ENCODE measurements at places on chromosomes 4 and X.

GRCh38 chrX:142804085-142804484 is 221.6 kb upstream of the SPANXN4 start:
- DNase-seq: no peak

- DNase-seq: peak; percentile 54
Observed at GRCh38 chr4:182916483-182917181, 554 bp downstream of the DCTD start.

- peak; percentile 6 for DNase-seq
Observed at GRCh38 chr4:6331018-6331417, 61.4 kb downstream of the WFS1 start.

- no peak for DNase-seq
Observed at GRCh38 chr4:3250956-3251690, 2.2 kb downstream of the MSANTD1 start.

- DNase-seq: no peak
Observed at GRCh38 chrX:13721819-13722519, 12.5 kb downstream of the TRAPPC2 start.

DNA sequence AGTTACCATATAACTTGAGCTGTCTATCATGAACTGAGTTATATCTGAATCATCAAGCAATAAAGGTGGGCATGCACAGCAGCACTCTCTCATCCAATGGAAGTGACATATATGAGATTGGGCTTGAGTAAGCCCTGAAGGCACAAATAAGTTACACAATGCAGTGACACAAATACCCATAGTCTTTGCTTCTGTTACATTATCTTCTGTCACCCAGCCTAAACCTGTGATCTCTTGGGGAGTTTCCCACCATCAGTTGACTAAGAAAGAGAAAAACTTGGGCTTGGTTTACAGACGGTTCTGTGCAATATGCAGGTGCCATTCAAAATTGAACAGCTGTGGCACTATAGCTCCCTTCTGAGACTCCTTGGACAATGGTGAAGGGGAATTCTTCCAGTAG is 138.8 kb upstream of the IL15 start:
- DNase-seq: no peak
